ENCODE measurements at places on chromosomes 1 and 21.
A peak's percentile ranks its signal among the peaks of the same experiment; 100 is the strongest.

DNA sequence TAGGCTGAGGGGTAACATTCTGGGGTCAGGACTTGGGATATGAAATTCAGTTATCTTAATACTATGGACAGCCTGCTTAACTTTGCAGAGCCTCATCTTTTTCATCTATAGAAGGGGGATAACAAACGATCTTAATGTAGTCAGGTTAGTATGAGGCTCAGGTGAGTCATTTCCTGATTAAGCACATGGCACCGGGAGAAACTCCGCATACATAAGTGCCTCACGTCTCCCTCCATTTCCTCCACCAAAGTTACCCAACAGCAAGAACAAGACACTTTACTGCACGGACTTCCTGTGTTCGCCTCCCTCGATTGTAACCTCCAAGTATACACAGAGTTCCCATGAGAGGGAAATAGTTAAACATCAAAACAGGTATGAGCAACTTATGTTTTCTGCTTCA, 112.7 kb upstream of the COA6 start:
- DNase-seq: peak; percentile 79

DNA sequence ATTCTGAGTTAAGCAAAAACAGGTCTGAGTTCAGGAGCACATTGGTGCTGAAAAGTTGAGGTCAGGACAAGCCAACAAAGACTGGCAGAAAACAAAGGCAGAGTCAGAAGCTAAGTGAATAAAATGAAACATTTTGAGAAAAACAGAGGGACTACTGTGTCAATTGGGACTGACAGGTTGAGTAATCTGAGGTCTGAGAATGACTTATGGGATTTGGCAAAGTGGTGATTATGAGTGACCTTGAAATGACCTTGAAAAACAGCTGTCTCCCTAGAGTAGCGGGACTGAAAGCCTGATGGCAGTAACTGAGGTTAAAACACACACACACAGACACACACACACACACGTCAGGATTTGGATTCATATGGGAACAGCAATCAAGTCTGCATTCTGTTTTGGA, 8.8 kb upstream of the COG2 start:
- no peak for DNase-seq

DNA sequence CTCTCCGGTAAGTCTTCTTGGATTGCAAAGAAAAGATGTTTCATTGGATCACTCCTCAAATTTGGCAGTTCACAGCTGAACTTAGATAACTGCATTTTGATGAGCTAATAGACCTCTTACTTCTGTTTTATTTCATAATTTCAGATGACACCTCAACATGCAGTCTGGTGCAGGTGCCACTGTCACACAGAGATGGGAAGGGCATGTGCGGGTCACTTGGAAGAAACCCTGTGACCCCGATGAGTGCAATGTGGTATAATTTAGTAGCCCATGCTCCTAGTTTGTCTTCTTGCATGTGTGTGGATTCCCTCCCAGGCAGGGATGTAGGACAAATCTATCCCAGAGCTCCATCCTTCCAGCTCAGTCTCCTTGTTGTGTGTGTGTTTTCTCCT, 481 bp upstream of the SLAMF1 start:
- DNase-seq: no peak

DNA sequence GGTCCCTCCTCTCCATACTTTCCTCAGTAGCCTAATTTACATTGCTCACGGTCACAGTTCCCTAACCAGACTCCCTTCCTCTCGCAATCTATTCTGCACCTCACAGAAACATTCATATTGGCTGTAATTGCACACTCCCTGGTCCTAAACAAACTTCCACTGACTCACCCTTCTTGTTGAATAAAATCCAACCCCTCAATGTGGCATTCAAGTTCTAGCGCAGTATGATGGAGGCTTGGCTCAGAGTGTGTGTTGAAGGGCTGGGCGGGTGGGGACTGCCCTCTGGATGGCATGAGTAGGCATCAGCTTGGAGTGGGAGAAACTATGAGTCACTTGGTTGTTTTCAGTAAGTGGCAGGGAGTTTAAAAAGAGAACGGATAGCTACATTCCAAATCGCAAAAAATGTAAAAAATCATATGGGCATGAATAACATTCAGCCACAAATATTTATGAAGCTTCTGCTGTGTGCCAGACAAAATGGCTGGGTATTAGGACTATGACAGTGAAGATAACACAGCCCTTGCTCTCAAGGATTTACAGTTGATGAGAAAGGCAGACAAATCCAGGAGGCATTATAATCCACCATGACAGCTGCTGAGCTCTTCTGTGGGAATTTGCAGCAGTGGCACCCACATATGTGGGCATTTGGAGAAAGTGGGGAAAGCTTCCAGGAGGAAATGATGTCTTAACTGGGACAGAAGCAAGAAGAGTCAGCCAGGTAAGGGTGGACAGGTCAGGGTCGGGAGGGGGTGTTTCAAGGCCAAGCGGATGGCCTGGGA, 42.2 kb upstream of the LYST start:
- peak; percentile 97 for DNase-seq

- no peak for DNase-seq
Observed at GRCh38 chr1:52356818-52357355, 9.1 kb downstream of the CC2D1B start.

DNA sequence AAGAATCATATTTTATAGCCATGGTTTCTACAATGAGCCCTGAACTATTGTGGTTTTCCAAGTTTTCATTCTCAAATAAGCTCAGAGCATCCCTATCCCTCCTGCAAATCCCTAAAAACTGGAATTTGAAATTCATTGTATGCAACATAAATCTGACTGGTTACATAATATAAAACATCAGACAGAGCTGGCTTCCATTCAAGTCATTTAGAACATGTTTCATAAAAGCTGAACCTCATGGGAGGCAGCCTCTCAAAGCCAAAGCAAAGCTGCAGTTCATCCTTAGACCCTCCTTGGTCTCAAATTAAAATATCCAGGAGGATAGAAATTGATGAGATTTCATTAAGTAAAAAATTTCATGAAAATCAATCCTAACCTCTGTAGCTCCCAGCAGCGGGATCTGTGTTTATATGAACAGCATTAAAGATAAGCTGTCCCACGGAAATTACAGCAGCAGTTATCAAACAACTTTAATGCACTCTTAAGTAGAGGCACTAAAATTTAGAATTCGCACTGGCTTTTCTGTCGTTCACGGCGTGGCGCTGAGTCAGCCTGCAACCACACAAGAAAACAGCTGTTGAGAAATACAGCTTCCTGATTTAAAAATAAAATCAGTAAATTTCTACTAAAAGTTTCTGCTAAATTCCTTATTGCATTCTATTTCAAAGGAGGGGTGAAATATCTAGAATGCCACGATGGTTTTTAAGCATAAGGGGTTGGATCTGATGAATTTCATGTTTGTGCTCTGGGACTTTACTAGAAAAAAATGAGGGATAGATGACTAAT, 99.9 kb upstream of the TIAM1 start:
- no peak for DNase-seq

- DNase-seq: no peak
Observed at GRCh38 chr1:208242146-208242545, 2.0 kb downstream of the PLXNA2 start.

DNA sequence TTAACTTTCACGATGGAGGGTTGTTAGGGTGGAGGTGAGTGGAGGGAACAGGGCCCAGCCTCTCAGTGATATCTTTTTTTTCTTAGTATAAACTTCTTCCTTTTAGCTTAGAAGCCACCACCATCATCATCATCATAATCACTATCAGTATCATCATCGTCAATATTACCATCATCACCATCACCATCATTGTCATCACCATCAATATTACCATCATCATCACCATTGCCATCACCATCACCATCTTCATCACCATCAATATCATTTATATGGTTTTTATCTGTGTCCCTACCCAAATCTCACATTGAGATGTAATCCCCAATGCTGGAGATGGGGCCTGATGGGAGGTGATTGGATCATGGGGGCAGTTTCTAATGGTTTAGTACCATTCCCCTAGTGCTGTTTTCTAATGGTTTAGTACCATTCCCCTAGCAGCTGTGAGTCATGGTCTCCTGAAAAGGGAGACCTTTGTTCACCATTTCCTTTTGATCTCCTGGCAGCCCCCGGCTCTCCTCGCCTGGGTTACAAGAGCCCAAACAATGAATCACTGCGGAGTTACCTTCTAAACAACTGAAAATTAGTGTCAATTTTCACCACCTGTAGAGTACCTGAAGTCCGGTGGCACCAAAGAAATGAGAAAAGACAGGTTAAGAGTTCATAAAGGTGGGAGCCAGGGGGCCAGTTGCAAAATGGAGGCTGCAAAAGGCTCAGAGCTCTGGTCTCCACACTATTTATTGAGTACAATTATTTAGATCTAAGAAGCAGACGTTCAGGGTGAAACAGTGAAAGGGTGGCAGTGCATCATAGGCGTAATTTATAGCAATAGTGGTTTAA, 3.1 kb upstream of the PLA2G2E start:
- no peak for DNase-seq

DNA sequence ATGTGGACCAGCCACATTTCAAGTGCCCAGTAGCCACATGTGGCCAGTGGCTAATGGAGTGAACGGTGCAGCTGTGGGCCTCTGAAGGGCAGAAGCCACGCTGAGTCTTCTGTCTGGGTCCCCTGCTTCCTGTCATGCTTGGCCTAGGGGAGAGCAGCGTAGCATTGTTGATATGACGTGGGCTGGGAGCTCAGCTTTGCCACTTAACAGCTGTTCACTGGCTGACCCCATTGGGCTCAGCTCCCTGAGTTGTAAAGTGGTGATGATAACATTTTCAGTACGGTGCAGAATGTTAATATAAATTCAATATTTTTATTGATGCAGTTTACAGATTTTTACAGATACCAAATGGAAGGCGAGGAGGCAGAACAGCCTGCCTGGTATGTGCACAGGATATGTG, 4.5 kb downstream of the PODN start:
- DNase-seq: no peak
